ENCODE measurements at places on chromosomes 12 and 14.

- DNase-seq: no peak
Measured at GRCh38 chr12:92543840-92544239, 158.9 kb upstream of the PLEKHG7 start.

GRCh38 chr12:115758877-115759620 lies 518.4 kb downstream of the MED13L start:
- DNase-seq: no peak

DNA sequence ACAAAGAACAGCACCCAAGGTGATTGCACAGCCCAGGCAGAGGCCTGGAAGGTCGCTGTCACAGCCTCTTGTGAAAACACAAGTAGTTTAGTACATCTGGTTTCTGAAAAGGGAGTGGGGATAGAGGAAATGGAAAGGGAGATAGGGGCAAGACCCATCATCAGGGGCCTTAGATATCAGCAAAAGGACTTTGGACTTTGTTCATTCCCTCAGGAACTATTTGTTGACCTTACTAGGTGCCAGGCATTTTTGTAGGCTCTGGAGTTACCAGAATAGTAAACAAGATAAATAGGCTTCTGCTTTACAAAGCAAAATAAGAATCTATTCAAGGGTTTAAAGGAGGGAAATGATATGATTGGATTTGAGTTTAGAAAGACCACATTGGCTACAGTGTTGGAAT lies 199.4 kb upstream of the CDKN3 start:
- no peak for DNase-seq

DNA sequence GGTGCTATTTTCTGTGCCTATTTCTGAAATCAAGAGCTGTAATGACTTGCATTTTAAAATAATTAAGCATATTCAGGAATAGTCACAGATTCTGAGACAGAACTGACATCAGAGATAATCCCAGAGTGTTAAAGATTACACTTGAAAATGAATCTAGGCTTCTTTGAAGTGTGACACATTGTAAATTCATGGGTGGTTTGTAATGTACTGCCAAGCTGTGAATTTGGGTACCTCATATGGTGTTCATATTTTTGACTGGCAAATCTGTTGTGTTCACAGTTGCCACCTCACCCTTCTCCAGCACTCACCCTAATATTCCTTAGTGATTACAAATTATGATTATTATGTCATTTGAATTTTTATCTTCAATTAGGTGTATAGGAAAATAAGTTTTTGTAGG lies 78.5 kb upstream of the CSRP2 start:
- no peak for DNase-seq

DNA sequence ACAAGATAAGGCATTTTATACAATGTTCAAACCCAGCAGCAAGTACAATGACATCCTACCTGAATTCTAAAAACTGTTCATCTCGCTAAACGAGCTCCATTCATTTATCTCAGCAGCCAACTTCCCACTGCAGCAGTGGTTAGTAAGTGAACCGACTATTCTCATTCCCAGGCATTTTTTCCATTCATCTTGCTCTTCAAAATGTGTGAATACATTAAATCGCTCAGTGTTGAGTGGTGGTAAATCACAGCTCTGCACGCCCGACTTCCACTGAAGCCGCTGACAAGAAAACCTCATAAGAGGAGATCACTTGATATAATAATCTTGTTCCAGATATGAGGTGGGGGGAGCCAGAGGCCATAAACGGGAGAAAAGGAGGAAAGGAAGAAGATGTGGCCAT lies 746.2 kb upstream of the USP15 start:
- DNase-seq: no peak

DNA sequence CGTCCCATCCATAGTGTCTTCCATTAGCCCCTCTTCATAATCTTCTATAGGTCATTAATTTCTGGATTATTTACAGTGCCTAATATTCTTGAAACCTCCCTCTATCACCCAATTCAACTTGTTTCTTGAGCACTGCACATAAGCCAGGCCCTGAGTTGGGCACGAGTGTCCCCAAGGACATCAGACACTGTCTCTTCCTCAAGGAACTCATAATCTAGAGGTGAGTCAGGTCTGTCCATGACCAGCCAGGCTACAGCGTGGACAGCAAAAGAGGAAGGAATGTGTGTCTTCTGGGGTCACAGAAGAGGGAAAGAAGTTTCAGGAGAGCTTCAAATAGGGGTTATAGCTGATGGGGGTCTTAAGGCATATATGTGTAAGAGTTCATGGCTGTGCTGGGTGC lies 12.5 kb downstream of the SPTB start:
- no peak for DNase-seq

- no peak for DNase-seq
Measured at GRCh38 chr12:48165089-48165981, 8.0 kb upstream of the ASB8 start.

DNA sequence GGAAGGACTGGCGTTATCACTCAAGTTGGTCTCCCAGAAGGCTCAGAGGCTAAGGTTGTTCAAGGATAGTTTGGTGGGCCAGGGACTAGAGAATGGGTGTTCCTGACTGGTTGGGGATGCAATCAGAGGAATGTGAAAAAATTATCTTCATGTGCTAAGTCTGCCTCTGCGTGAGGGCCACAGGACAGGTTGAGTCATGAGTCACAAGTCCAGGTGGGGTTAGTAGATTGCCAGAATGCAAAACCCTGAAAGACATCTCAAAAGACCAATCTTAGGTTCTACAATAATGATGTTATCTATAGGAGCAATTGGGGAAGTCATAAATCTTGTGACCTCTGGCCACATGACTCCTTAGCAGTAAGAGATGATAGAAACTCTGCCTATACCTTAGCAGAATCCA lies 220.1 kb upstream of the EEA1 start:
- DNase-seq: no peak

- peak; percentile 18 for DNase-seq
Measured at GRCh38 chr14:65791191-65791981, 378.9 kb downstream of the FUT8 start.

- DNase-seq: no peak
Measured at GRCh38 chr12:54980341-54980740, 4.2 kb downstream of the TESPA1 start.

DNA sequence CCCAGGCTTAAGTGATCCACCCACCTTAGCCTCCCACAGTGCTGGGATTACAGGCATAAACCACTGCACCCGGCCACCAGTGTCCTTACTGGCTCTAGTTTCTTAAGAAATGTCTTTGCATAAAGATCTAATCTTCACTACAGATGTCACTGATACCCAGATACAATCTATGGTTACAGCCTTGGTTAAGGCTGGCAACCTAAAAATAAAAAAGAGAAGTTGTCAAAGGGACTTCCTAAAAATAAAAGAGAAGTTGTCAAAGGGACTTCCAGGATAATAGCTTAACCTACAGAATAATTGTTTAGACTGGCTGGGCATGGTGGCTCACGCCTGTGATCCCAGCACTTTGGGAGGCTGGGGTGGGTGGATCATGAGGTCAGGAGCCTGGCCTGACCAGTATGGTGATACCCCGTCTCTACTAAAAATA lies 27.6 kb downstream of the ETFBKMT start:
- no peak for DNase-seq

DNA sequence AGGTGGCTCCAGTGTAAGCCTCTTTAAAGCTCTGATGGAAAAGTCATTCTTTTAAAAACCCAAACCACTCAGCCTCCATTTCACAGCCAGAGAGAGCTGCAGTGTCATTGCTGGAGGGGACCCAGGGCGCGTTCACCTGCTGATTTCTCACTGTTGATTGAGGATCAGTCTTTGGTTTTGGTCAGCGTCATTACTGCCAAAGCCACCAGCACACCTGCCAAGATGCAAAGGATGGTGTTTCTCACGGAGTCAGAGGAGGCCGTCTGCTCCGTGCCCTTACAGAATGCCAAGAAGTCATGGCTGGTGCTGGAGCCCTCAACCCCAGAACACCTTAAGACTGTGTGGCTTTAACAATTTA lies 32.8 kb upstream of the BATF start:
- DNase-seq: no peak

GRCh38 chr12:101634724-101635123 lies 40.0 kb downstream of the MYBPC1 start:
- DNase-seq: no peak

GRCh38 chr14:86481104-86481503 lies 951.2 kb downstream of the FLRT2 start:
- DNase-seq: no peak

GRCh38 chr14:96567289-96567899 lies 65.2 kb downstream of the PAPOLA start:
- no peak for DNase-seq

- DNase-seq: peak; percentile 68
Measured at GRCh38 chr14:75399843-75400775, 27.7 kb upstream of the JDP2 start.

DNA sequence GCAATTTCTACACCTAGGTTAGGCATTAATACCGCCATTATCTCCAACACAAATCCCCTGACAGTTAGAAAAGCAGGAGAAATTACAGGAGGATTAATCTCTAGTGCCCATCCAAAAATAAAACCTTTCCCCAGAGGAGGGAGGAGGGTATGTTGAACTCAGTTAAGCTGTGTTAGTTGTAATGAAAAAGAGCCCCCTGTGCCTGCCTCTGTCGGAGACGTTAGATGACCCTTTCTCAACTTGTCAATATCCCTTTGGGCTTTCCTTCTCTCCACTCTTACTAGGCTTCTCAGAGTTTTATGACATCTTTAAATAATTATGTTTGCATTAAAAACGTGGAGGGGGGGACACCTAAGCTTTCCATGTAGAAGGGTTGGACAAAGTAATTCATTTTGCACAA lies 278.2 kb downstream of the PDZRN4 start:
- DNase-seq: no peak

DNA sequence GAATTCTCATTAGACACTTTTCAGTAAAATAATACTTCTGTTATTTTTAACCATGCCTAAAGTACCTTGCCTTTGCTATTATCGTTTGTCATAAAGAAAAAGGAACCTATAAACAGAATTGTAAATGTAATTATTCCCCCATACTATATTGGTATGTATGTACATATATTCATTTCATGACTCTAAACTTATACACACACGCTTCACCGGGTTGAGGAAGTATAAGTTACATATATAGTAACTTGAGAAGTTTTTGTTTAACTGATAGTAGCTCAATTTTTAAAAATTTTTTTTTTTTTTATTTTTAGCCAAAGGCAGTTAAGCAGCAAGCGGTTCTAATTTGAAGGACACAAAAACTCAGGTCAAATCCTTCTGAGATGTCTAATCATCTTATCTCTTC lies 107.6 kb downstream of the PLEKHG7 start:
- no peak for DNase-seq

DNA sequence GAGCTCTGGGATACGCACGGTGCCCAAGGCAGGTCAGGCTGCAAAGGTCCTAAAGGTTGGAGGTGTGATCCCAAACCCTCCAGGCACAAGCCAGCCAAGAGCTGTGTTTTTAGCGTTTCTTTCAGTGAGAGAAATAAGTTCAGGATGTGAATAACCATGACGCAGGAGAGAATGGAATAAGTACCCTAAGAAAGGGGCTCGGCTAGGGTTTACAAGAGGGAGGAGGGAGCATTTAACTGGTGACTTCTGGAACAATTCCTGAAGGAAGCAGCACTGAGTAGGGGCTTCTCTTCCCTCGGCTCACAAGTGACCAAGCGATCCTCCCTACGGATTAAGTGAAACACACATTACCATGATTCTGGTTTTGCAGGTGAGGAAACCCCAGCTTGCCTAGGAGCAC lies 29.4 kb downstream of the SSH1 start:
- DNase-seq: no peak

GRCh38 chr14:71597287-71597920 lies 334.8 kb upstream of the RGS6 start:
- no peak for DNase-seq

DNA sequence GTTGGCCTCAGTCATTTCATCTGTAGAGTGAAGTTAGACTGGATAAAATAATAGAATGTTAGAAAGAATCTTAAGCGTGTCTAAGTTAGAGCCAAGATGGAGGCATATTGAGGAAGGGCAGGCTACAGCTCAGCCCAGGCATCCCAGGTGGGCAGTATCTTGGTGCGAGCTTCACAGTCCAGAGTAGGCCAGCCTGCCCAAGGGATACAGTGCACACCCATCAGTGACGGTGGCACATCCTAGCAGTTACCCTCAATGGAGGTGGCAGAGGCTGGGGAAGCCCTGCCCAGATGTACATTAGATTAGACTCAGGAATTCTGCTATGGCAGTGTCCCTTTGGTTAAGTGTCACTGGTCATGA lies 21.5 kb downstream of the TULP3 start:
- no peak for DNase-seq

GRCh38 chr12:6494968-6495367 lies 1.1 kb downstream of the NCAPD2 start:
- no peak for DNase-seq

DNA sequence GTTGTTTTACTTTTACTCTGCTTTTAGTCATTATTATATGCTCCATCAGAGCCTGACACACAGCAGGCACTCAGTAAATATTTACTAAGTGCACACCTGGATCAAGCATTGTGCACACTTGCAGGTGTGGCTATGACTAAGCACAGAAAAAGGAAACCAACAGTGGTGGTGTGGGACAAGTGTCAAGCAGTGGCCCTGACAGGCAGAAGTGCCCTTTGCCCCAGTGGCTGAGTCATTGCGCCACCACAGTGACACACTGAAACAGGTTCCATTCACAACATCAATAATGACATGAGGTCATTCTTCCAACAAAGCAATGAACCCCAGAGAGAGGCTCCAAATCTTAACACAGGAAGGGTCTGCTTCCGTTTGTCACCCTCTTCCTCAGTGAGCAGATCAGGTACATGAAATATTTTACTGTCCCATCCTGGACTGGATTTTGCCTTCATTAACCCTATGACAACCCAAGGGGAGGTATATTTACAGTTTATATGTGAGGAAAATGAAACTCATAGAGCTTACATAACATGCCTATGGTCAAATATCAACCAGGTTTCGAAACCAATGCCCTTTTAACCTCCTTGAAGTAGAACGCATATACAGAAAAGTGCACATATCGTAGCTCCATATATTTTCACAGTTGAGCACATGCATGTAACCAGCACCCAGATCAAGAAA lies 82.6 kb upstream of the GTF2A1 start:
- peak; percentile 19 for DNase-seq

DNA sequence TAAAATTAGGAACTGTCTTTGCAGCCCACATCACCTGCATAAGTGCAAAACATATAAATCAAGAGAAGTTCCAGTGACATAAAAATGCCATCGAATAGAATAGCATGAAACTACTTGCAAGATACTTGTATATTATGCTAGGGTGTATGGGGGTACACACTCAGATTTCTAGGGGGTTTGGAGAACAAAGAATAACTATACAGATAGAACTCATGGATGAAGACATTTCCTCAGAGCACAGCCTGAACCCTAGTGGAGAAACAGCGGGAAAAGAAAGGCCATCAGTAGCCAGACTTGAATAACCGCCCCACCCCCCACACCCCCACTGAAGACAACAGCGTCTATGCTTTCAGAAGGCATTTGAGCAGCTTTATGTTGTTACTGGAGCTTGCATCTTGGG lies 425.8 kb downstream of the NPAS3 start:
- no peak for DNase-seq

Data from epithelial cell of proximal tubule (primary cell).